ENCODE measurements at places on chromosomes 12 and 14.

- no peak for DNase-seq
Observed at GRCh38 chr14:53011053-53011462, 60.2 kb upstream of the FERMT2 start.

DNA sequence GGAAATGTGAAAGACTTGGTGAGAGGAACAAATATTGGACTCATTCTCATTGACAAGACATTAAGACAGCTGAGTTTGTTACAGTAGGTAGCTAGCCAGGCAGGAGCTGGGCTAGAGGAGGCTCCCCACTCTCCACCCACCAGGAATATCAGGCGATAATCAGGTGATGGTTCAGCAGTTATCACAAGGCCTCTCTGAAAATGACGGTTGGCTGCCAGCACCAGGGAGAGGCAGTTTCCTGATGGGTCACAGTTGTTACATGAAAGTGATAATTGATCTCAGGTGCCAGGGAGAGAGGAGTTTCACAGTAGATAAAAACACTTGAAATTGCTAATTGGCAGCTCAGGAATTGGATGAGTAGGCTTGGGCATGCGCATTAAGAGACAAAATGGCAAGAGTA is 116.5 kb downstream of the TMTC2 start:
- no peak for DNase-seq

- DNase-seq: no peak
Observed at GRCh38 chr12:123715195-123715594, 3.0 kb downstream of the ATP6V0A2 start.

- no peak for DNase-seq
Observed at GRCh38 chr14:29035134-29035533, 268.5 kb downstream of the FOXG1 start.

DNA sequence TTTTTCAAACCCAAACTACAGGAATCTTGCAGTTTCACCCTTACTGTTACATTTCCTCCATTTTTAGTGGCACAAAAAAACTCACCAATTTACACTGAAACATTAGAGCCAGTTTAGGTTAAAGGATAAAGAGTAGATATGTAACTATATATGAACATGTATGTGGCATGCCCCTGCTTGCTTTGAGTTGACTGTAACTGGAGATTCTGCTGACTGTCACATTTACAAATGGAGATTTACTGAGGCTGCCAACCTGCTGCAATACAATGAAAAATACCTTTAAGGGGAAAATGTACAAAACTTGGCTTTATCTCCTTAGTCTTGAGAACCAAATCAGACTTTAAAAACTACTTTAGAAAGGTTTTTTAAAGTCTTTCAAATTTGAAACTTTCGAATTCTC is 28.3 kb downstream of the STON2 start:
- no peak for DNase-seq

DNA sequence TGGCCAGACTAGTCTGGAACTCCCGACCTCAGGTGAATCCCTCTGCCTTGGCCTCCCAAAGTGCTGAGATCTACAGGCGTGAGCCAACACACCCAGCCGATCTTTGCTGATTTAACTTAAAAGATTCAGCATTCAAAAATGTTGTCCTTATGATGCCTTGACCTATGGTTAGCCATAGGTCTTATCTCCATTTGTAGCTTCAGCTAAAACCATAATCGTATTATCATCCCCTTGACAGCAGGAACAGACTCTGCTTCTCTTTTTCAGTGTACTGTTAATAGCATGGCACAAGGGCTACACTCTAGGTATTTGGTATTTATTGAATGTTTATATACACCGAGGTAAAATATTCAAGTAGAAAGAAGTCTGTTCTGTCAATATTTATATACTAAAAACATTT is 15.3 kb downstream of the CCDC62 start:
- no peak for DNase-seq

GRCh38 chr14:30834353-30834752 is 40.0 kb upstream of the COCH start:
- DNase-seq: no peak

DNA sequence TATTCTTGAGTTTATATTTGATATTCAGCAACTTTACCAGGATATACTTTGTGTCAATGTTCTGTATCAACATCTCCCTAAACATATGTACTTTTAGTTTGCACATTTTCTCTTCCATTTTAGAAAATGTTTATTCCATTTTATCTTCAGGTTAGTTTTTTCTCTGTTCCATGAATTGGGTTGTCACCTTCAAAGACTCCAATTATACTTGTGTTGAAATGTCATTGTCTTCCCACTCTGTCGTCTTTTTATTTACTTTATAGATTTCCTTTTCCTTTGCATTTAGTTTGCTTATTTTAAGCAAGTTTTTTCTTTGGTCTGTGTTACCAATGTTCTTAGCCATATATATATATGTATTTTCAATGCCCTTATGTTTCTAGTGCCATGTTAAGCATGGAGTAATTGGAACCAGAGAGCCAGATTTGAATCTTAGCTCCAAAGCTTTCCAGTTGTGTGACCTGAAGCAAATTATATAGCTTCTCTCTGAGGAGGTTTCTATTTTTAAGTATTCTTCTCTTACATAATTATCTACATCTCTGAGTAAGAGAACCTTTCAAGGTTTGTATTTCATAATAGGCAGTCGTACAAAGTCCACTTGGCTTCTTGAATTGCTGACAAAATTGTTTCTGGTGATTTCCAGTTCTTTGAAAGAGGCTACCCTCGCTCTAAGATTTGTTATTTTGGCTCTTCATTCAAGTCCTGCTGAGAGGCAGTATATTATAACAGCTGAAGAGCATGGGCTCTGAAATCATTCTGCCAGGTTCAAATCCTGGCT is 85.8 kb upstream of the DYRK2 start:
- no peak for DNase-seq

GRCh38 chr12:46177025-46177424 is 91.8 kb downstream of the SLC38A1 start:
- no peak for DNase-seq

All from CD4-positive, alpha-beta T cell treated with Interferon alpha-2 for 1 hour (primary cell).